ENCODE measurements at places on chromosomes 6 and 20.

DNA sequence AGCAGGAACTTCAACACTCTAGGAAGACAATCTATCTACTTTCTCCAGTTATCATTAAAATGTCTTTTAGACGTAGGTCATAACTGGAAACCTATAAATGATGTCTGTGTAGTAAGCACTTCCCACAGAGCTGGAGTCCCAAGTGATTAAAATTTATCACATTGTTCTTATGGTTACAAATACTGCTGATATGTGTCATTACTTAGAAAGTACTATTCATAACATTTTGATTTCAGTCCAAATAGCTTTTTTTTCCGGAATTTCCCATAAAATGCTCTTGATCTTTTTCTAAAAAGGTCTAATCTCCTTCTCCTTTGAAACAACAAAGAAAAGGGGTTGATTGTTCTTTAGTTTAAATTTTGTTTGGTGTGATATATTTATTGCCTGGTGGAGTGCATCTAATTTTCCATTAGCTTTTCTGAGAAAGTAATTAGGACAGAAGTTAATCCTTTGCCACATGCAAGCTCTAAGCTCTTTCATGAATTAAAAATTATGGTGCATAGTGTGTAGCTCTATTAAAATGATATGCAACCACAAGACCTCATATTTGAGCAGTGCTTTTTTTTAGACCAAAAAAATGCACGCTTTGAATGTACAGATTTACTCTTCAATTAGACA, 132.7 kb upstream of the TCF21 start:
- peak; percentile 76 for DNase-seq

- DNase-seq = peak; percentile 35
These were observed 88.7 kb downstream of the ZHX3 start for GRCh38 chr20:41228858-41229257.

GRCh38 chr20:50577175-50578018, 67.2 kb downstream of the PTPN1 start:
- DNase-seq = no peak

GRCh38 chr20:12673352-12673751, 335.4 kb upstream of the SPTLC3 start:
- no peak for DNase-seq

DNA sequence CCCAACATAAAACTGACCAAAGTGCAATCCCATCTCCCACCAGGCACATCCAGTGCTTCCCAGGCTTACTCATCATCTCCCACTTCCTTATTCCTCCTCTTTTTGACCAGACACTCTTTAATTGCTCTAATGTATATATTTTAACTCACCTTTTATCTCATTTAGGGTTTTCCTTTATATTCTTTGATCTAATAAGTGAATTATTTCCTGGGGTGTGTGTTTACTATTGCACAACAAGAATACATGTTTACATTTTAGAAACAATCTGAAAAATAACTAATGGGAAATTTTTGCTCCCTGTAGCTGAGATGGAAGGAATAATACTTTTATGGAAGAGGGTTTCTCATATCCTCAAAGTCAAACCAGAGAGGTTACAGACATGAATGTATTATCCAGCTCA, 18.4 kb downstream of the RHAG start:
- no peak for DNase-seq

DNA sequence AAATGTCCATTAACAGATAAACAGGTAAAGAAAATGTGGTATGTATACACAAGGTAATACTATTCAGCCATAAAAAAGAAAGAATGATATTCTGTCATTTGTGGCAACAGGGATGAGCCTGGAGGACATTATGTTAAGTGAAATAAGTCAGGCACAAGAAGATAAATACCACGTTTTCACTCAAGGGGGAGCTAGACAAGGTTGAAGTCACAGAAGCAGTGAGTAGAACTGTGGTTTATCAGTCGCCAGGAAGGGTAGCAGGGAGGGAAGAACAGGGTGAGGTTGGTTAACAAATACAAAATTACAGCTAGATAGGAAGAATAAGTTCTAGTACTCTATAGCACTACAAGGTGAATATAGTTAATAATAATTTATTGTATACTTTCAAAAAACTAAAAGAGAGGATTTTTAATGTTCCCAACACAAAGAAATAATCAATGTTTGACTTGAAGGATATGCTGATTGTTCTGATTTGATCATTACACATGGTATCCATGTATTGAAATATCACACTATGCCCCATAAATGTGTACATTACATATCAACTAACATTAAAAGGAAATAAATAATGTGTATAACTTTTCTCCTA, 21.1 kb downstream of the RTN4IP1 start:
- peak; percentile 59 for DNase-seq

GRCh38 chr20:22490287-22491193, 93.8 kb downstream of the FOXA2 start:
- no peak for DNase-seq

- DNase-seq = no peak
These were observed 956.5 kb downstream of the TFAP2A start for GRCh38 chr6:9458424-9458823.

DNA sequence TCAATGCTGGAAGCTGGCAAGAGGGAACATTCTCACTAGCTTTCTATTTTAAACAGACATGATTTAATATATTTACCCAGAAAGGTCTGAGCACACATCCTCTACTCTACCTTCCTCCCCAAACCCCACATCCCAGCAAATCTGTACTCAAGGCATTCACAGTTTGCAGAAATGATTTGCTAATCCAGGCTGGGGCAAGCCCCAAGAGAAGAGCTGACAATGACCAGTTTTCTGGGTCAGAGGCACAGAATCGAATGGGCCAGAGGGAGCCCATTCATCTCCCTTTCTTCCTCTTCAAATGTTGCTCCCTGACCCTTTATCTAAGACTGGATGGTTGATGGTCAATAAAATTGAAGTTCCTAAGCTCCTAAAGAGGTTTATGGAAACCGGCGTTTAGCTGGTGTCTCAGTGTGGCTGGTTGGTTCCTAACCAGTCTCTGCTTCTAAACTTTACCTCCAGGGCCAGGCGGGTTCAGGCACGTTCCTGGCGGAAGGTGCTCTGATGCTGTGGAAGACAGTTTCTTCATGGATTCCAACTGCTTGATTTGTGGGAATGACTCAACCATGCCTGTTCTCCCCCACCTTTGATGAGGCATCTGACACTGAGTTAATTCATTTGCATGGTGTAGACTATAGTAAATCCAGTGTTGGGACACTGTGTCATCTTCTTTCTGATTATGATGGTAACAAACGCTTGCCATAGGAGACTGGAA, 96.4 kb upstream of the IYD start:
- no peak for DNase-seq

DNA sequence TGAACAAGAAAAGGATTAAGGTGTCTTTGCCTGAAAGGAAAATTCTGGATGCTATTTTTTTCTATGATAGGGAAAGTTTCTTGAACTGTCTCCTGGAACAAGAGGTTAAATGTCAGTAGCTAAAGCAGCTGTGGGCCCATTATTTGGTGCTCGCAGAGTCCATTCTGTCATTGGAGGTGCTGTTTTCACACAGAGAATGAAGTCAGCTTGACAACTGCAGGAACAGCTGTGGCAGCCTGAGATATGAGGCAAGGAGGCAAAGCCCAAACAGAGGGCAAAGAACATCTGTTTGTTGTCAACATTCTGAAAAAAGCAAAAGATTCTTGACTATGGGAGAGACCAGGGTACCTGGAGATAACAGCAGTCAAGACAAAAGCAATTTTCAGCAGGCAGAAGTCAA, 548.2 kb downstream of the KIF16B start:
- no peak for DNase-seq

DNA sequence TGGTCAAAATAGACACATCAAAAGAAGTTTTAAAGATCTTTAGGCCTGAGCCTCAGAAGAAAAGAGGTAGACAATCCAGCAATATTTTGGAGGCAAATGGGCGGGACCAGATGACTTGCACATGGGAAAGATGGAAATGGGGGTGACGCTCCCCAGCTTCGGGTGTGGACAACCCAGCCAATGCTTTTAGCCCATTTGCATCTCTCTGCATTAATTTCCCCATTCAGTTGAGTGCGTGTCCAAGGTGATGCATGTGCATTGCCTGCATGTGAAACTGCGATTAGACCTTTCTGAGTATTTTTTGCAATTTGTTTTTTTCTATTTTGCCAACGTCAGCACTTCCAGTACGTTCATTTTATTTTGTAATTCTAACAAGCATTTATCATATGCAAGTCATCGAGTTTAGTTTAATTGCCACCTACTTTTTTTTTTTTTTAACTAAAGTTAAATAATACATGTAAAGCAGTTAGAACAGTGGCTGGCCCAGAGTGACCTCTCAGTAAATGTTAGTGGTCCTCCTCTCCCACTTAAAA, 24.2 kb downstream of the PDRG1 start:
- no peak for DNase-seq

DNA sequence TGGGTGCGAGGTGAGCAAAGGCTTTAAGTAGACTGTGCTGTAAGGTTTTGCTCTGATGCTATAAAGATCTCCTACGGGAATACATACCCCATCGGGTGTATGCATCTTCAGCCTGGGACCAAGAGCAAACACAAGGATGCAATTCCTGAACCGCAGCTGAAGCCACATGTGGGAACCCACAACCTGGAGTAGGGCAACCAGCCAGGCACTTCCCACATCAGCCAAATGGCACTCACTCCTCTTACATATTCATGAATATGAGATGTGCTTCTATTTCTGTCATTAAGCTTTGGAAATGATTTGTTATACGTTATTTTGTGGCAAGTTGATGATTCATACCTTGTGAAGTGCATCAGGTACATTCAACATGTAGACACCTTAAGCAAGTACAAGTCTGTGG, 619.2 kb downstream of the C6orf118 start:
- no peak for DNase-seq

- DNase-seq = no peak
These were observed 111.7 kb upstream of the NEDD9 start for GRCh38 chr6:11343963-11344723.

GRCh38 chr20:23305098-23305497, 45.5 kb upstream of the NXT1 start:
- DNase-seq = peak; percentile 20

DNA sequence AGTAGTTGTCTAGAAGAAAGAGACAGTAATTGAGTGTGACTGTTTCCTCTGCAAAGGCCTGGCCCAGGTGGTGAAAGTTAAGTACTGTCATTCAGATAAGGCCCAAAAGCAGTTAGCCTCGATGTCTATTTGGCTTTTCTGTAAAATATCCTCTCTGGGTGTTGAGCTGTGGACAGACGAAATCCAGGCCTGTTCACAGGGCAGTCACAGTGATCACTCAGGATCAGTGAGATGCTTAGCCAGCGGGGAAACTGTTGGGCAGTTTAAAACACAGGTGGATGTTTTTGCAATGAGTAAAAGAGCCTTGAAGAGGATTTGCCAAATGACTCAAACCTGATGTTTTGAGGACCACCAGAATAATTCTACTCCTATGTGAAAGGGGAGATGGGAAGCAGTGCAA, 22.0 kb upstream of the PRDM1 start:
- peak; percentile 32 for DNase-seq

DNA sequence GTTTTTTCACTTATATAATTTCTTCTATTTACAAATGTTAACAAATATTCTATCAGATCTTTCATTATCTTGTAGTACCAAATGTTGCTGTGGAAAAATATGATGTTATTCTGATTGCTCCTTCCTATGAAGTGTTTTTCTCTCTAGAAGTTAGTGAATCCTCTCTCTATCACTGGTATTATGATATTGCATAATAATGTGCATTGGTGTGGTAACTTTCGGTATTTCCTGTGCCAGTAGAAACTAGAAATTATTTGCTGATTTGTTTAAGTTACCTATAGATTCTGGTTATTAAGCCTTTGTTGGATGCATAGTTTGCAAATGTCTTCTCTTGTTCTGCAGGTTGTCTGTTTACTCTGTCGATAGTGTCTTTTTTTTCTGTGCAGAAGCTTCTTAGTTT, 342.5 kb downstream of the CENPW start:
- no peak for DNase-seq

DNA sequence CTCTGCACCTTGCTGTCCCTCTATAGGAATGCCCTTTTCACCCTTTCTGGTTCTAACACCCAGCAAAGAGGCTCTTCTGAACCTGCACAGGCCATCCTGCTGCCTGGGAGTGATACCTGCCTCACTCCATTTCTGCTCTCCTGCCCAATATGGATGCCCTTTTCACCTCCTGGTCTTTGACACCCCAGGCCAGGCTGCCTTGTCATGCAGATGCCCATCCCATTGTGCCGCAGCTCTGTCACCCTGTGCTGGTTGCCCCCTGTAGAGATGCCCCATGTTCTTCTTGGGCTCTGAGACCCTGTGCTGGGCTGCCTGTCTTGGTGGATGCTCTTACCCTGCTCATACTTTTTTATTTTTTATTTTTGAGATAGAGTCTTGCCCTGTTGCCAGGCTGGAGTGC, 95.3 kb downstream of the CDKAL1 start:
- no peak for DNase-seq

DNA sequence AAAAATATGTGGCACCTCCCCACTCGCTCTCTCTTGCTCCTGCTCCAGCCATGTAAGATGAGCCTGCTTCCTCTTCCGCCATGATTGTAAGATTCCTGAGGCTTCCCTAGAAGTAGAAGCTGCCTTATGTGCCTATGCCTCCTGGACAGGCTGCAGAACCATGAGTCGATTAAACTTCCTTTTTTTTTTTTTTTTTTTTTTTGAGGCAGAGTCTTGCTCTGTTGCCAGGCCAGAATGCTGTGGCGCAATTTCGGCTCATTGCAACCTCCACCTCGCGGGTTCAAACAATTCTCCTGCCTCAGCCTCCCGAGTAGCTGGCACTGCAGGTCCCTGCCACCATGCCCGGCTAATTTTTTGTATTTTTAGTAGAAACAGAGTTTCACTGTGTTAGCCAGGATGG, 112.5 kb downstream of the FAM217A start:
- no peak for DNase-seq

GRCh38 chr20:45353746-45354145, 5.5 kb upstream of the SDC4 start:
- no peak for DNase-seq

- no peak for DNase-seq
These were observed 474.2 kb downstream of the KIF16B start for GRCh38 chr20:16098890-16099639.

DNA sequence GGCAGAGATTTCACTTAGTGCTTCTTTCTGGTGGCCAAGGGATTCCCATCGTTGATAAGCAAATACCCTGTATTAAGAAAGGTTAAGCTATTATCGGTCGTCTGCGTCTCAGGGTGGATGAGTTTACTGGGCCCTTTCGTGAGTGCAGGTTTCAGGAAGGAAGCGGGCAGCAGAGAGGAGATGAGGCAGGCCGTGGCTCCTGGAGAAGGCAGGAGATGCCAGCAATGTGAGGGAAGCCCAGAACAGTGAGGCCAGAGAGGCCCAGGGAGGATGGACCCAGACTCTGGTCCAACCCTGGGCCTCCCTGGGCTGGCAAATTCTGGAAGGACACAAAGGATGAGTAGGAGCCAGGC, 11.2 kb downstream of the TFEB start:
- no peak for DNase-seq

DNA sequence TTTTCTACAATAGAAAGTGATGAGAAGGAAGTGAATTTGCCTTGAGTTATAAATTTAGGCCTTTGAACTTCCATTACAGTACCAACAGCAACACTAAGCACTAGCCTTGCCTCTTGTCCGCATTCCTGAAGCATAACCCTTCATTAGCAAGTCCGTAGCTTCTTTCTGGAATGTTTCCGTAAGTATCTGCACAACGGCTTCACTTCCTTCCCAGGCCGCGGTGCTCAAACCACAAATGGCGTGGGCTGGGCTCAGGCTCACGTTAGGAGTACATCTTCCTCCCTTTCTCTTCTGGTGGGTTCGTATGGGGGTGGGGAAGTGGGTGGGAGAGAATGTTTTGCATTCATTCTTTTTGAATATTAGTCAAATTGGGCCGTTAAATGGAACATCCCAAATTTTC, 193.8 kb upstream of the SNX9 start:
- DNase-seq = peak; percentile 35

- no peak for DNase-seq
These were observed 534.0 kb downstream of the CBLN4 start for GRCh38 chr20:55471052-55472006.

GRCh38 chr6:26249957-26250697, 114.9 kb upstream of the BTN3A2 start:
- DNase-seq = peak; percentile 79
